BE2C (cell line): ENCODE measurements at places on chromosomes 3 and 15.
A peak's percentile ranks its signal among the peaks of the same experiment; 100 is the strongest.

DNA sequence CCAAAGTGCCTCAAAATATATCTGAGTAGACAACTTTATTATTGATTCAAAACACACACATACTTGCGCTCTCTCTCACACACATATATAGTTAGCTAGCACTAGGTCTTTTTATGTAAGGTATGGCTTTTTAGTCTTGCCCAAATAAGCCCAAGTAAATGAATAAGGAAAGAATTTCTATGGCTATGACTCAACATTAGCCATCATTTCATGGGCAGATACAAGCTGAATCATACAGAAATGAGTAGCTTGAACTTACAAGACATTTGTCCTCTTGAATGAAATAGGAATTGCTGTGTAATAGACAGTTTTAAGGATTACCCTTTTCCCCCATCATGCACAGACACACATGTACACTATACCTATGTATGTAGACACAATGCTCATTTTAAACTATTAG is 4.9 kb downstream of the CADPS start:
- no peak for DNase-seq

- DNase-seq, result no peak
Measured at GRCh38 chr3:25849641-25850385, 59.9 kb downstream of the OXSM start.

GRCh38 chr15:73964736-73965093 is 27.4 kb downstream of the STOML1 start:
- peak; percentile 85 for DNase-seq

DNA sequence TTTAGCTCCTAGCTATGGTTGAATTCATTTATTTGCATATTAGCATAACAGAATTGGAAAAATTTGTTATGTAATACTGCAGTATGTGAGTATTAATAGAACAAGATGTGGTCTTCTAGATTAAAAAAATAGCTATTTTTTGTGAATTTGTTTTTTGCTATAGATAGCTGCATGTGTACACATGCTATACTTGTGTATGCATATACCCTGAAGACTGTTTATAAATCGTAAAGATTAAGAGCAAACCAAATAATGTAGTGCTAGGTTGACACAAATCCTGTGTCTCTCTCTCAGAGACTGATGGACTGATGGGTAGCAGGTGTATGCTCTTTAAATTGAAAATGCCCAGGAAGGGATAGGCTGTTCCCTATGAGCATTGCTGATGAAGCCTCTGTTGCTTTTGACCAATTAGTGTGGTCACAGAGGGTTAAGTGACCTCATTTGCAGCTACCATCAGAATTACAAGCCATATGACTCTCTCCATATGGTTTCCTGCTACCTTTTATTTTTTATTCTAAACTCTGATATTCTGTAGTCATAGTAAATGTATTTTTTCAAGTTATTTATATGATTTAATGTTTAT is 9.0 kb downstream of the PLCL2 start:
- DNase-seq, result no peak

DNA sequence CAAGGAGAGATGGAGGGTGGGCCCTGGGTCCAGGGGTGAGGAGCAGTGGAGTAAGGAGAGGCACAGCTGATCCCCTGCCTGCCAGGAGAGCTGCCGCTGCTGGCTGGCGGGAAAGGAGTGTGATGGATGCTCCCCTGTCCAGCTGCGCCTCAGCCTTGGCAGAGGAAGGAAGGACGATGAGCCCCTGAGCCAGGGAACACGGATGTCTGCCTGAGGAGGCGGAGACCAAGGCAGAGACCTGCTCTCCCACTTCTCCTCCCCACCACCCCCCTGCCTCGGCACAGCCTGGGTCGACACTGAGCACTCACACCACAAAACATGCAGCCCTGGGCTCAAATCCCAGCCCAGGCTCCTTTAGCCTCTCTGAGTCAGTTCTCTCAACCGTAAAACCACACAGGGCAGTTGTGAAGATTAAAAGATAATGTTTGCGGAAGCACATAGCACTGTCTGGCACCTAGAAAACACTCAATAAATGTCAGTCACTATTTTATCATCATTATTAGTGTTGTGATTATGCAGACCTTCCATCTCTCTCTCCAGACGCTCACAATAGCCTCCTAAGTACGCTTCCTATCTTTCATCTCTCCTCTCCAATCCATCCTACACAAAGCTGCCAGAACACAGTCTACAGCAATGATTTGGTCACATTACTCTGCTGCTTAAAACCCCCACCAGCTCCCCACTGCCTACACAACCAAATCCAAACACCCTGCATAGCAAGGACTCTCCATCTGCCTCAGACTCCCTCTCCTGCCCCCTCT is 52.2 kb downstream of the SEMA5B start:
- DNase-seq, result peak; percentile 89

DNA sequence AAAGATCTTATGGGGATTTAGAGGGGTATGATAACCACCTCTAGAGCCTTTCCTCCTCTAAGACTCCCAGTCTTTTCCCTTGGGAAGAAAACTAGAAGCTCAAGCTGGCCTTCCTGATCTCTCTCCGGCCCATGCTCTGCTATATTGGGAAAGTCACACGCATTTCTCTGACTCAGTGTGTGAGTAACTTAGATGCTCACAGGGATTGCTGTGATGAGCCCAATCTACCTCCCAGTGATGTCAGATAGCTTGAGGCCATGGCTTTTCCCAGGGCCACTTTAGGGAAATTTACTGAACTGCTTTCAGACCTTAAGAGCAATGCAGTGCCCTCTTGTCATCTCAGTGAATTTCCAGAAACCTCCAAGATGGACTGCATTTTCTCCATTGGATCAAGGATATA is 8.6 kb upstream of the ST8SIA2 start:
- no peak for DNase-seq

DNA sequence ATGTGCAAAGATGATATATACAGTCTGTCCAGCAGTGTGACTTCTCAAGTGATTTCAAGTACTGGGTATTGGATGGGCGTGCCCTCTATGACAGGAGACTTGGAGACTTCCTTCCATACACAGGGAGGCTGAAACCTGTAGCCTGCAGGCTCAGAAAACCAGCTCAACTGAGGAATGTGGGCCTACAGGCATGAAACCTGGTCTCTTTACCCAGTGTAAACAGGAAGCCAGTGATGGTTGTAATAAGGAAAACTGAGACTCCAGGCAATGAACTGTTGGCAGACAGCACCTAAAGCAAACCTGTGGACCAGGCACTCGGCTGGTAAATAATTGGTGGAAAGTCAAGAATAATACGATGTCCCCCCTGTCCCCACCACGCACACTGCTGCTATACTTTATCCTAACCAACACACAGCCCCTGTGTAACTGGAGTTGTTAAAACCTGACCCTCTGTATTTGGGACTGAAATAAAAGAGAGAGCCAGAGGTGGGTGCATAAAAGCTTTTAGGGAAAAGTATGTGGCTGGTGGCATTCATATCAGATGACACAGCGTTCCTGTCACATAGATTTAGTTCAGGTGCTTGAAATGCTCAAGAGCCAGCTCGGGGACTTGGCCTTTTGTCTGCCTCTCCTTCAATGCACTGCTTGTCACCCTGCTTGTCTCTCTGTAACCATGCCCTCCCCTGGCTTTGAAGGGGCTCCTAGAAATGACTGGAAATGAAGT is 144.7 kb downstream of the TPRG1 start:
- no peak for DNase-seq

DNA sequence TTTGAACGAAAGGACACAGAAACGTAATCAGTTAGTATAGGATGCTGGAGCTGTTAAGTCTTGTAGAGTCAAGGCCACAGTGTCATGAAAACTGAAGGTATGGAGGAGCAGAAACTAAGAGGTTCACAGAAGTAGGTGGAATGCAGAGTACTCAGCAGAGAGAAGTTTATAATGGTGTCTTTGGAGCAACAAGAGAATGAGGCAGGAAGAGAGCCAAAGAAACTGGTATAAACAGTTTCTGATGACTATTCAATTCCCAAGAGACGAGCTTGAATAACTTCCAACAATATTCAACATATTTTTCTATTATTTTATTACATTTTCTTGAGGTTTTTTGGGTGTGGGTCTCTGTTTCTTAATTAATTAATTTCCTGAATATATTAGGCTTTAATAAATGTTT is 29.6 kb downstream of the GALK2 start:
- DNase-seq, result no peak

DNA sequence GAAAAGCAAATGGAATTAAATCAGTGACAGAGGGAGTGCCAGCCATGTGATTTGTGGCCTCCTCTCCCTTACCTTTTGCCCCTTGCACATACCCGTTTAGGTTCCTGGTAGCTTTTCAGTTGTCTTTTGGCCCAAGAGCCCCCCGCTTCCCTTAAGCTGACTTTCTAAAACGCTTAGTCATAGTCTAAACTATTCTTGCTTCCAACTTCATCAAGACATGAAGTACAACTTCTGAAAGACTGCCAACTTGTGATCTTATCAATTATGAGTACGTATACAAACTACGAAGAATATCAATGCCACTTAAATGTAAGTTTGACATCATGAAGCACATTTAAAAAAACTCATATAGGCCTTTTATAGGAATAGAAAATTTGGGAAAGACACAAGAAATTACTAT is 61.9 kb downstream of the EIF3J start:
- no peak for DNase-seq

DNA sequence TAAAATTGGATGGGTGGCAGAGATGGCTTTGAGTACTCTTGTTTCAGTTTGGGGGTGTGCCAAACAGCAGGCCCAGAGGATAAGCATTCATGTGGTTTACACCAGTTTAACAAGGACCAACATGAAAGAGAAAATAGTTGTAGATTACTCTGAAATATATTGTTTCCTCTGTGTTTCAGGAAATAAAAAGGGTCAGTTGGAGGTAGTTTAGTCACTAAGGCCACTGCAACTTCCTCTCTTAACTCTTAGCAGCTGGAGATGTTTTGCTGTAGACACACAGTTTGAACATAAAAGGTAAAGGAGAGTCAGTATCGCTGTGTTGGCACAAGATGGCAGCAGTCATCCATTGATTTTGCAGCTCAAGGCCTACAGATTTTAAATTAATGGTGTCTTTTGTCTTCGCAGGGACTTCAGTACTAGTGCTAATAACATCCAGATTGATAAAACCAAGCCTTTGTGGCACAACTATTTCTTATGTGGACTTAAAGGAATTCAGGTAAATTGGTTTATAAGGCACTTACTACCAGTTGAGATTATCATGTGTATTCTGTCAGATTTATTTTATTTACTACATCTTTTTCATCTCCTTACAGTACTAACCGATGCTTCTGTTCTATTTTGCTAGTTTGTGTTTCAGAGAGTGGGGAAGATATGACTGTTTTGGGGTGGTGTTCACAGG is 65.5 kb downstream of the GALK2 start:
- DNase-seq, result peak; percentile 63

DNA sequence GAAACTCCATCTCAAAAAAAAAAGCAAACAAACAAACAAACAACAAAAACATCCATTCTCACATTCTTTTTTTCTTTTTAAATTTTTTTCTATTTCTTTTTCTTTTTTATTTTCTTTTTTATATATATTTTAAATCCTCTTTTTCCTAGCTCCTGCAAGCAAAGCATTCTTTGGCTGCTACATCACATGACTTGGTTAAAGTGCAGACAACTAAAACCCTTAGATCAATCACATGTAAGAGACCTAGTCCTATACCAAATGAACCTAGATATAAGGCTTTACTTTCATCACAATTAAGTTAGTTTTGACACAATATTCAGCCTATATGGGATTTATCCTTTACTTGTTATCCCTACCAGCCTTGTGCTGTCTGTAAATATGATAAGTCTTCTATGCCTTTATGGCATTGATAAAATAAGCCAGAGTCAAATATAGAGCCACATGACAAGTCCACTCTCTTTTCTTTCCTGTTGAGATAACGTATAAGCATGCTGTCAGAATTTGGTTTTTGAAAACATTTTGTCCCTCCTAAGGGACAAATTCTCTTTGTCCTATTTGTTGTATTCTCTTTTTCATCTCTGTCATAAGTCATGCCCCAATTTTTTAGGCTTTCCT is 11.3 kb downstream of the UBR1 start:
- DNase-seq, result no peak

GRCh38 chr3:56125358-56126005 is 342.8 kb downstream of the ERC2 start:
- DNase-seq, result peak; percentile 6

- no peak for DNase-seq
Measured at GRCh38 chr3:134675726-134676256, 25.0 kb upstream of the KY start.

- DNase-seq, result no peak
Measured at GRCh38 chr15:68085052-68085451, 30.9 kb downstream of the PIAS1 start.

DNA sequence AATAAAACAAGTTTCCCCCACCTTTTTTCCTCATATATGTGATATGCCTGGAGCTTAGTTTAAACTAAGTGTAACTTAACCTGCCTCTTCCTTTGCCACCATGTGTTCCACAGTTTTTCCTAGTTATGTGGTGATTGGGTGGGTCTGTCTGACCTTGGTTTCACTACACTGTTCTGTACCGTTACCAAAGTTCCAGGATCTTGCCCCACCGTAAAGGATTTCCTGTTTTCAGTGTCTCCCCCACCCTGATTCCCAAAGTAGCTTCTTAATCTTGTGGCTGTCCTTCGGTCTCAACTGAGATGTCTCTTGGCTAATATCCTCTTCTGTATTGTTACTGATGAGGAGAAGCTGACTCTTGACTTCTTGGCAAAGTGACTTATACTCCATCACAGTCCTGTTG is 6.4 kb upstream of the MGA start:
- no peak for DNase-seq

DNA sequence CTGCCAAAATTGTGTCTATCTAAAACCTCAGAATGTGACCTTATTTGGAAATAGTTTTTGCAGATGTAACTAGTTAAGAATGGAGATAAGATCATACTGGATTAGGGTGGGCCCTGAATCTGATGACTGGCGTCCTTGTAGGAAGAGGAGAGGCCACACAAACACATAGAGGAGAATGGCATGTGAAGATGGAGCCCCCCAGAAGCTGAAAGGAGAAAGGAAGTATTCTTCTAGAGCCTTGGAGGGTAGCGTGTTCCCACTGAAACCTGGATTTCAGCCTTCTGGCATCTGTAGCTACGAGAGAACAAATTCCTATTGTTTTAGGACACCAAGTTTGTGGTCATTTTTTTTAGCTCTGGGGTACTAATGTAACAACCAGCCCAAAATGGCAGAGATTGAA is 423.0 kb upstream of the TPM1 start:
- DNase-seq, result no peak

DNA sequence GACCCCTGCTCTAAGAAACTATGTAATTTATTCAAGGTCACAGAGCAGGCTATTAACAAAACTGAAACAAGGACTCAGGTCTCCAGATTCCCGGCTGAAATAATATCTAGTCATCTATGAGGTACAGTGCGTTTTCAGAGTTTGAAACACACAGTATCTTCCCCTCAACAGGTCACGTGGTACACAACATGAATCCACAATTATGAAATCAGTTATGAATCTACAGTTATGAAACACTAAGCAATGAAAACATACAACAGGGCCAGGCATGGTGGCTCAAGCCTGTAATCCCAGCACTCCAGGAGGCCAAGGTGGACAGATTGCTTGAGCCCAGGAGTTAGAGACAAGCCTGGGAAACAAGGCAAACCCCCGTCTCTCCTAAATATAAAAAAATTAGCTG is 72.7 kb downstream of the FSIP1 start:
- no peak for DNase-seq
